Activated T-helper 2 cell treated with anti-CD3 and anti-CD28 coated beads, Interferon-gamma antibody, Interleukin-2, Interleukin-4, amounts not matched to agents 10 μg/mL and 5 μg/mL and 100 μg/mL, durations not matched to agents 14 hours and 24 hours and 36 hours (primary cell): ENCODE measurements at places on chromosomes 12 and 14. TPM values are rescaled to one million over a fixed set of nuclear protein-coding genes. Genes with fewer than 3 reads are reported as not detected.
A peak's percentile ranks its signal among the peaks of the same experiment; 100 is the strongest.

Gene ASCL1
- not detected in 2 replicates for total RNA-seq

- no peak for DNase-seq
Observed at GRCh38 chr14:93309427-93309966, 23.3 kb downstream of the BTBD7 start.

- no peak for DNase-seq
Observed at GRCh38 chr14:23392613-23393012, 15.5 kb downstream of the MYH6 start.

DNA sequence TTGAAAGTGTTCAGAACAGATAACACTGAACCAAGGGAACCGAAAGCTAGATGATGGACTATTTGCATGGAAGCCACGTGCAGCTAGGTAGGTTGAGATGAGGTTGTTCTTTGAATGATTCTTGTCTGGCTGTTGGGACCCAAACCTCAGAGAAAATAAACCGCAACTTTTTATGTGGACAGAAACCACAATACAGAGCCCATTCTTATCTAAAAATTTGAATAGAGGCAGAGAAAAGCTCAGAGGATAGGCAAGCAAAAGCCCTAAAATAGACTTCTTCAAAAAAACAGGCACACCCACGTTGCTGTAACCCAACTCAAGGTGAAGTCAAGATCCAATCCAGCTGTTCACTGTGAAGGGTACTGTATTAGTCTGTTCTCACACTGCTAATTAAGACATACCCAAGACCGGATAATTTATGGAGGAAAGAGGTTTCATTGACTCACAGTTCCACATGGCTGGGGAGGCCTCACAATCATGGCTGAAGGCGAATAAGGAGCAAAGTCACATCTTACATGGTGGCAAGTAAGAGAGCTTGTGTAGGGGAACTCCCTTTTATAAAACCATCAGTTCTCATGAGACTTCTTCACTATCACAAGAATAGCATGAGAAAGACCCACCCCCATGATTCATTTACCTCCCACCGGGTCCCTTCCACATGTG lies 353.8 kb downstream of the AACS start:
- no peak for DNase-seq

DNA sequence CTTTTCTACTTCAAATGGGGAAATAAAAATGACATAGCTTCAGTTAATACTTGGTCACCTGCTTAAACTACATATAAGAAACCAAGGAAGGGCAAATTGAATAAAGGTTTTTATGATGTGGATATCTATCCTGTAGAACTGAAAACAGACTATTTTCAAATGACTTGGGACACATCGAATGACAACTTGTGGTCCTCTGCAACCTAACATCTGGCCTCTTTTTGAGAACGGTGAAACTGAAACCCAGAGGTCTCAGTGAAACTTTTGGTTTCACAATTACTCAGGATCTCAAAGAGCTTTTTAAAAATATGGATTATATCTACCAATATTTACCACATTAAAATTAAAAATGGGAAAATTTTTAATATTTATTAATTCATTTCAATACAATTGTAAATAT lies 65.2 kb downstream of the PPP2R5E start:
- peak; percentile 26 for DNase-seq

Gene CPNE6
- total RNA-seq: not detected in 2 replicates

DNA sequence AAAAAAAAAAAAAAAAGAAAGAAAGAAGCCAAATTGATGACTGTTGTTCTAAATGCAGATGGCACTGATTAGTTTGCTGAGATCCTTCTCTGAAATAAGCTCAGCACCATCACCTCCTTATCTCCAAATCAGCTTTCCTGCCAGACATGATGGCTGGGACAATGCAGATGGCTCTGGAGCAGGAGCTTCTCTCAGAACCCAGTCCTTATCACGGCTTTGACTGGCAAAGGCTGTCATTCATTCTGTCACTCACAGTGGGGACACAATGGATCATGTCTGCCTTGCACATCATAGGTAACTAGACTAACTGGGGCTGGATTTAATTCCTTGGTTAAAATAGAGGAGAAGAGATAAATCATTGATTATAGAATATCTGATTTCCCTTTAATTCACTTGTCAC lies 146.3 kb downstream of the PDZRN4 start:
- no peak for DNase-seq

Gene NEUROD4
- total RNA-seq: not detected in 2 replicates

Gene KCNC2
- total RNA-seq: not detected in 2 replicates

Gene C3AR1
- total RNA-seq: 0.50 and 0.62 TPM in 2 replicates

Gene INTS13
- 54.4 and 65.7 TPM in 2 replicates for total RNA-seq

DNA sequence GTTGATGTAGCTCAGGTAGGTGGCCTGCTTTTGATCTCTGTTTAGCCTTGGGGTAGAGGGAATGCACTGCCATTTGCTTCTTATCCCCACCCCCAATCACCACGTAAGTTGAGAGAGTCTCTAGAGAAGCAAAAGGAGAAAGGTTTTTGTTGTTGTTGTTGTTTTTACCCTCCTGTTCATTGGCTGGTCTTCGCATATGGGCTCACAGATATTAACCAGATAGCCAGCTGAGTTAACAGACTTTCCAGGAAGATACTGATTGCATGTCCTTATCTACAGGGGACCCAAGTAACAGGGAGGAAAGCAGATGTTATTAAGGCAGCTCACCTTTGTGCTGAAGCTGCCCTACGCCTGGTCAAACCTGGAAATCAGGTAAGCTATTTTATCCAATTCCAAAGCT lies 2.9 kb downstream of the PA2G4 start:
- DNase-seq: no peak

GRCh38 chr14:99603471-99604277 lies at the start of gene CCDC85C:
Gene CCDC85C, minus strand, starts transcription at chr14:99604207. Its CDS starts 248 bp downstream, at chr14:99603959.
- peak; percentile 33 for DNase-seq

DNA sequence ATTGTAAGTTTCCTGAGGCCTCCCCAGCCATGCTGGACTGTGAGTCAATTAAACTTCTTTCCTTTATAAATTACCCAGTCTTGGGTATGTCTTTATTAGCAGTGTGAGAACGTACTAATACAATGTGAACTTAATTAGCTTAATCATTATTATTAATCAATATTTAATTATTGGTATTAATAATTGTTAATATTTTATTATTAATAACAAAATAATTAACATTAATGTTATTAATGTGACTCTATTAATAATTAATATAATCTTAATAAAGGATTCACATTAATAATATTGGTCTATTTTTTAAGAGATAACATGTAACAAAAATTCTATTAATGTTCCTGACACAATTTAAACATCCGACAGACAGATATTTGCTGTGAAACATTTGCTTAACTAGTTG lies 164.9 kb upstream of the ATF7IP start:
- no peak for DNase-seq

DNA sequence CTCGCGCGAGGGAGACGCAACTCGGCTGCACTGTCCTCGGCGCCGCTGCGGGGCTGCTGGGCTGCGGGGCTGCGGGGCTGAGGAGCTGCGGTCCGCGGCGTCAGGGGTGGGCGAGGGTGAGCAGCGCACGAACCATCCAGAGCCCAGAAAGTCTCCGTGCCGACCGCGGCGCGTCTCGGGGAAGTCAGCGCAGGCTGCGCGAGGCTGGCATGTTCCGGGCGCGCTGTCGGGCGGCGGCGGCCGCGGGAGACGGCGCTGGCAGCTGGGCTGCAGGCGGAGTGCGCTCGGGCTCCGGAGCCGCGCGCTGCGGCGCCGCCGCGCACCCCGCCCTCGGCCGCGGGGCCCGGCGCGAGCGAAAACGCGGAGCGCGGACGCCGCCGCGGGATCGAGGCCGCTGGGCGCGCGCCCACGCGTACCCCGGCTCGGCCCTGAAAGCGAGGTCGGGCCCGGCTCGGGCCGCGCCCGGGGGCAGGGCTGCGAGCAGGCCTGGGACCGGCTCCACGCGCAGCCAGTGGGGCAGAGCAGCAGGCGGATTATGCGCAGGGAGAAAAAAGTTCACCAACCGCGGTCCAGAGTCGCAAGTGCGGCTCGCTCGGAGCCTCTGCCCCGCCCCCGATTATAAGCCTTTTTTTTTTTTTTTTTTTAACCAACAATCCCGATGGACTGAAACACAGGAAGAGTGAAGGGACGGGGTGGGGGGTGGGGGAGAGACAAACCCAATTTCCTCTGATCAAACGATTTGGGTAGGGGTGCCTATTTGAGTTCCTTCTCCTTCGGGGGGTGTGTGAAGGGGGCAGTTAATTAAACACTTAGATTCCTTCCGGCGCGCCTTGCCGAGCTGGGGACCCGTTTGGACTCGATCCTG lies at the start of gene PRICKLE1:
Gene PRICKLE1 (minus strand): TSS at position 282 of the 865 bp plus-strand sequence. CDS start 117,230 bp downstream, outside the sequence.
- peak; percentile 14 for DNase-seq

- no peak for DNase-seq
Observed at GRCh38 chr12:6118891-6119568, 5.4 kb downstream of the VWF start.
